NCI-H1417 treated with DMSO at 0.1 percent for 48 hours (cell line): ENCODE measurements at places on chromosomes 4 and X.

GRCh38 chr4:27442146-27442545, 581.5 kb downstream of the STIM2 start:
- DNase-seq, result no peak

DNA sequence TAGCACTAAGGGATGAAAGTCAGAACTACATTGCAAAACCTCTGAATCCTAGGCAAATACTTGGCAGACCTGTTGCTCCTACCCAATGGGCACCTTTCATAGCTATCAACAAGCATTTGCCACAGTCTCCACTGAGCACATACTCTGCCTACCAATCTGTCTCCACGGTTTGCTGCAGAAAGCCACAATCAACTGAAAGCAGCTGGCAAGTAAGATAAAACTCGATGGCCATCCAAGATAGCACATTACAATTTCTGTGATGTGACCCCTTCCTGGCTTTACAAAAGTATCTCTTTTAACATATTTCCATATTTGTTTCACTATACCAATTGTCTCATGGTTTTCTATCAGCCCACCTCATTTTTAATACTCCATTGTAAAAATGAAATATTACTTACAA, 1060.5 kb upstream of the INTU start:
- no peak for DNase-seq

DNA sequence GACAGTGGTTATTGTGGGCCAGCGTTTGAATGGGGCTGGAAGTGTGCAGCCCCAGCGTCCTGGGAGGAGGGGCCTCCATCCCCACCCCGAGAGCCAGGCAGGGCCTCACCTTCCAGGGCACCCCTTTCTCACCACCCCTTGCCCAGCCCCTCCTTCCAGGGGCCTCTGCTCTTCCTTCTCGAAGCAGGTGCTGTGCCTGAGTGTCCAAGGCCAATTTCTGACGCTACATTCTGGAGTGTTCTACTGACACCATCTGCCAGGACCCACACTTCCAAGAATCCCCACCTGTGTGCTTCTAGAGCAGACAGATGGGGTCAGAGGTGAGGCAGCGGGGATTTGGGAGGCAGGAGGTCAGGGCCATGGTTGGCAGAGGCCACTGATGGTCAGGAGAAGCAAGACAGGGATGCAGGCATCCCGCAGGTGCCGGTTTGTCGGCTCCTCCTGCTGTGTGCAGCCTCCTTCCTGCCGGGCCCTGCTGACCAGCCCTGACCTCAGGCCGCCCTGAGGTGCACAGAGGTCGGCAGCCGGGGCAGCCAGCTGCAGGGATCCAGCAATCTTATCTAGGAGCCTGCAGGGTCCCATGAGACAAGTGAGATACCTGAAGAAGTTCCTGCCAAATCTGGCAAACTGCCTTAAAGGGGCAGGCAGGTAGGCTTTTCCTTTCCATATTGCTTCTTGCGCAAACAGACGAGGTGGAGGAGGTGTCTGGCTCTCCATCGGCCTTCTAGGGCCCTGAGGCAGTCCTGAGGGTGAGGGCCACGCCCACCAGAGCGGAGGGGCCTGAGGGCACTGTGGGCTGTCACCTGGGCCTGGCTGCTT, 18.8 kb downstream of the MSANTD1 start:
- DNase-seq, result no peak

- DNase-seq, result no peak
Observed at GRCh38 chrX:150548251-150548650, 20.2 kb upstream of the MTM1 start.

GRCh38 chrX:39559229-39559628, 538.5 kb downstream of the BCOR start:
- DNase-seq, result no peak

DNA sequence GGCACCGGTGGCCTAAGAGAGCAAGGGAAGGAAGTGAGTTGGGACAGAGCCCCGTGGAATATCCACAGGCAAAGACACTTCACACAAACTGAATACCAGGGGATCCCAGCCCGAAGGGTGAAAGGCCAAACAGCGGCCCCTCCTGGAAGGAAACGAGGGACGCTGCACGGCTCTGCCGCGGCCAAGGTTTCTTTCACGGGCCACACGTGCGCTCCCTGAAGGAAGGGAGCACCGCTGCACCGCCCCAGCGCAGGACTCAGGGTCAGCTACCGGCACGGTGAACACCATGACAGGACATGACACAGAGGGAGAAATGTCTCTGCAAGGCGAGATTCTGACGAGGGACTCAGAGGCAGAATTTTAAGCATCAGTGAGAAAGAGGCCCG, 31.5 kb upstream of the GTPBP6 start:
- no peak for DNase-seq

DNA sequence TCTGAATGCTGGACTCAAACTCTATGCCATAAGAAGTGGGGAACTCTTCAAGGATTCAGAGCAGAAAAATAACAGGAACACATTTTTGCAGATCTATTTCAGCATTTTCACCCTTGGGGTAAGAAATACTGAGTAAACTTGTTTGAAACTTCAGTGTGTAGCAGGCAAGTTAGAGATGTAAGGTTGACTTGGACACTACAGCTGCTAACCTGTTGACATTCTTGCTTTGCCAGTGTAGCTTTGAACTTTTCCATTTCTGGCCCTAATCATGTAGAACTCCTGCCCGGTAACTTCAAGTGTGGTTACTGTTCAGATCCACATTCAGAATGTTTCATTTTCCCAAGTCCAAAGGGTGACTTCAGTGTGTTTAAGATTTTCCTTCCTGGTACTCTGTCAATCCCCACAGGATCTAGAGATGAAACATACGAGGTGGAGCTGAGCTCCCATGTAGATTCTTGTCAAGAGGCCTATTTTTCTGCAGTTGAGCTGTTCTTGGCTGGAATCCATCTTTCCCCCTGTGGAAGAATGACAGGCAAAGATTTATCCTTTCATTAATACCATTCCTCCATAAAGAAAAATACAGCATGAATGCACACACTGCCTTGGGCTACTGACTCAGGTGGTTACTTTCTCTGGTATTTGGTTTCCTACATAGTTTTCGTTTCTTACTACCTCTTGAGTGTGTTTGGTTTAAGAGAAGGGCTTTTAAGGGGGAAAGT, 34.1 kb downstream of the FHDC1 start:
- no peak for DNase-seq

DNA sequence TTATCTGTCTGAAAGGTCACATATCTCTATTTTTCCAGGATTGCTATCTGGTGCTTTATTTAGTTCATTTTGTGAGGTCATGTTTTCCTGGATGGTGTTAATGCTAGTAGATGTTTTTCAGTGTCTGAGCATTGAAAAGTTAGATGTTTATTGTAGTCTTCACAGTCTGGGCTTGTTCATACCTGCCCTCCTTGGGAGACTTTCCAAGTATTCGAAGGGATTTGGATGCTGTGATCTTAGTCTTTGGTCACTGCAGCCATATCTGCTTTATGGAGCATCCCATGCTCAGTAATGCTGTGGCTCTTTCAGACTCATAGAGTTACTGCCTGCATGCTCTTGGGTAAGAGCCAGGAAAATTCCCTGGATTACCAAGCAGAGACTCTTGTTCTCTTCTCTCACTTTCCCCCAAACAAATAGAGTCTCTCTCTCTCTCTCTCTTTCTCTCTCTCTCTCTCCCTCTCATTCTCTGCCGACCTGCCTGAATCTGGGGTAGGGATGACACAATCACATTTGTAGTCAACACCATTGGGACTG, 130.0 kb downstream of the AR start:
- no peak for DNase-seq

DNA sequence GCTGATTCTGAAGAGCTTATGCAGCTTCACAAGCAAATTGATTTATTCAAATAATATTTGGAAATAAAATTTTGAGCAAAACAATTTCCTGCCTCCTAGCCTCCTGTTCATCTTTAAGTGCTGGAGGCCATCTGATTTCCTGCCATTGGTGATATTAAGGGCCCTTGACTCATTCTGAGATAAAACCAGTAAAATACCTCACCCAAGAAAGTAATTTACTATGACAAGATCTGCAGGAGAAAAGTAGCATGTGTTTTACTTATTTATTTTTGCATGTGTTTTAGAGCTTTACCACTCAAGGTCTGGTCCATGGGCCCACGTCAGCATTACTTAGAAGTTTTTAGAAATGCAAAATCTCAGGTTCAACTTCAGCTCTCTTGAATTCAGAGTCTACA, 67.7 kb downstream of the DCLK2 start:
- DNase-seq, result no peak

- no peak for DNase-seq
Observed at GRCh38 chrX:13808865-13809264, 8.0 kb downstream of the GPM6B start.

GRCh38 chr4:24564488-24564887, 19.9 kb downstream of the DHX15 start:
- DNase-seq, result no peak

- DNase-seq, result no peak
Observed at GRCh38 chrX:85544609-85545008, 165.1 kb upstream of the POF1B start.

- no peak for DNase-seq
Observed at GRCh38 chr4:2076908-2077536, 17.9 kb downstream of the NAT8L start.

DNA sequence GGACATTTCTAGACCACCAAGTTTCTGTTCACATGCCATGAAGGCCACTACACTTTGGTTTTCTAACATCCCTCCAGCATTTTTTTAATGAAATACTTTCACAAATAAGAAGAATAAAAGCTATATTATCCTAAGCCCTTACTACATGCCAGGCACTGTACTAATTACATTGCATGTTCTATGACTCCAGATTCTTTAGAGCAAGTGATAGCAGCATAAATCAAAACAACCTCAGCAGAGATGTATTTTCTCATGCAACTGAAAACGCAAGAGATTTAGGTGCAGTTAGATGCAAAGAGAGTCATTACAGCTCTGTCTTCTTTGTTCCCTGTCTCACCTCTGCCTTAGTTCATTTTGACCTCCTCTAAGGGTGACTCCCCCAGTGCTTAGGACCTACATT, 230.0 kb downstream of the LDB2 start:
- no peak for DNase-seq
